ENCODE measurements at places on chromosomes 1 and 21.

- no peak for DNase-seq
Measured at GRCh38 chr1:32989160-32990050, 24.8 kb upstream of the RNF19B start.

GRCh38 chr1:203990118-203990517 is 82.8 kb upstream of the SOX13 start:
- DNase-seq: no peak

GRCh38 chr1:164510435-164510834 is 48.5 kb upstream of the PBX1 start:
- DNase-seq: no peak

DNA sequence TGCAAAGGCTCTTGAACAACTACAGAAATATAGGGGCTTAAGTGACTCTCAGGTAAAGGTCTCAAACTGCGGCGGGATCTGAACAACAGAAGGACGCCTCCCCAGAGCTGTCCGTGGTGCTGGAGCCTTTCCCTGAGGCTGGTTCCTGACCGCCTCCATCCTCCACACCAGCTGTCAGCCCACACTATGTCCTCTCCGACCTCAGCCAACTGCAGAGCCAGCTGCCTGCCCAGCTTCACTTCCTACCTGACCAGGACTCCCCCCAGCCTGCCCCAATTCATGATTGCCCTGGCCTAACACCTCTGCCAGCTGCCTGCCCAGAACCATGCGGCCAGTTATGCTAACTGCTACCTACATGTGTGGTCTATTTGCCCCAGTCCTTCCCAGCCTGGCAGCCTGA is 63.6 kb upstream of the ZC3H12A start:
- DNase-seq: no peak

GRCh38 chr1:205692423-205692822 is 12.1 kb upstream of the SLC45A3 start:
- DNase-seq: no peak

DNA sequence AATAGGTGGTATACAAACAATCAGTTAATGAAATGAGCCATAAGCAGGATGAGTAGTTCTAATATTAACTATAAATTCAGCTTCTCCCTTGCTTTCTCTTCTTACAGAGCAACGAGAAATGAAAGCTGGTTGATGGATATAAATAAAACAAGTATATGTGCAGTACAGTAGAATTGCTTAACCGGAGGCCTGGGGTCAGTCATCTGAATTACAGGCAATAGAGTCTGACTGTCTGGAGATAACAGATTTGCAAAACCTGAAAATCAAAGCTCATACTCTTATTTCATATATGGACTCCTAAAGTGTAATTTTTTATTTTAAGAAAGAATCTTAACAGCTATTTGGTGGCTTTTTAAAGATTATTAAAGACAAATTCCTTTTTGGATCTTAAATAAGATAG is 43.1 kb upstream of the SGIP1 start:
- no peak for DNase-seq

GRCh38 chr1:7229186-7229585 is 443.9 kb downstream of the CAMTA1 start:
- DNase-seq: no peak

GRCh38 chr1:17350928-17351446 is 21.0 kb upstream of the PADI6 start:
- no peak for DNase-seq

GRCh38 chr1:157622471-157622870 is 24.6 kb upstream of the FCRL4 start:
- DNase-seq: no peak

DNA sequence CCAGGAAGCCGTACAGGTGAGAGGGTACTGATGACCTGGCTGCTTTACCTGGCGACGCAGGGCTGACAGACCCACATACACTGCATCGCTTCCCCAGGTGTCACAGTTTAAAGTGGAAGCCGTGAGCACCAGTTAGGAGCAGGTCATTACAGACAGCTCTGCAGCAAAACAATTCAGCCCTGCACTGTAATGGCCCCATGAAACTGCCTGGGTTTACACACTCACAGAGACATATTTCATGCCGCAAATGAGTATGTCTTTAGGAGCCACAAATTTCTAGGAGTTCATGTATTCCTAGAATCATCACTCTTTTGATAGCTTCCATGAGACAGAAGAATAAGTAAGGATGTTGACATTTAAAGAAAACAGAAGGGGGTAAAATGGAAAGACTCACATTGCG is 723.1 kb downstream of the MATN1 start:
- no peak for DNase-seq

DNA sequence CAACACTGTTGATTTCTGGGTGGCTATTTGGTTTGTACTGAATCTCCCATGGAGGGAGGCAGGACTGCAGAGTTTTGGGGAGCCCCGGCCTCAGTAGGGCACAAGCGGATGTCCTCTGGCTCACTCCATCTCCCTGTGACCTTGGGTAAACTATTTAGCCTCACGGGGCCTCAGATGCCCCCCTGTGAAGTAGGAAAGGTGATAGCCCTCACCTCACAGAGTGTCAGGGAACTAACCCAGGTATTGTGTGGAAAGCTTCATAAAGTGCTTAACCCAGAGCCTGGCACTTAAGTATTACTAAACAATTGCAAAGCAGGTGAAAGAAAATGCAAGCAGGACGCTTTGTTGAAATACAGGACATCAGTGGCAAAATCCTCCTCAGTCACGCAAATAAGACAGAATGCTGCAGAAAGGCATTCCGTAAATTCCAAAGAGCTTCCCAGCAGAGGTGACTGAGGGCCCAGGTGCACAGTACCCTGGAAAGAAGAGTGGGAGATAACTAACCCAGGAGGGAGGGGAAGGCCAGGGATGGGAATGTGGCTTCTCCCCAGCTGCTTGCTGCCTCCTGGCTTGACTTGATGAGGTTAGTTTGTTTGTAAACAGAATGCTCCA is 436.3 kb downstream of the PRDM2 start:
- no peak for DNase-seq

DNA sequence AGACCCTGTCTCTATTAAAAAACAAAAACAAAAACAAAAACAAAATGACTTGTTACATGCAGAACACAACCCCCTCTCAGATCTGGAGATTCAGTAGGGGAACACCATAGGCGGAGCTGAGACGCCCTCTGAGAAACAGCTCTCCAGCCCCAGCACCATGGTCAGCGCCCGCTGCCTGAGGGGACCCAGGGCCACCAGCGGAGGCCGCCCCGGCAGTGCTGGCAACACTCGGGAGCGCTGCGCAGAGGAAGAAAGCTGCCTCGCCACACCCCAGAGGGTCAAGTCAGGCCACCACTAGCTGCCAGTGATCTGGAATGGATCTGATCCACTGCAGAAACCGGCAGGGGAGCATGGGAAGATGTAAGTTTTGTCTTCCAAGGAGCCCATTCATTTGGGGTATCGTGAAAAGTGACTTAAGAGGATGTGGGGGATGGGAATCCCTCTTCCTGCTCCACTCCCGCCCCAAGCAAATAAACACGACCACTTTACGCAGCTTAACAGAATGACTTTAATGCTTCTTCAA is 3.1 kb downstream of the ACTA1 start:
- DNase-seq: no peak

- no peak for DNase-seq
Measured at GRCh38 chr1:175054736-175055135, 12.9 kb upstream of the TNN start.

All from stimulated activated CD4-positive, alpha-beta T cell treated with anti-CD3 and anti-CD28 coated beads, Interleukin-1b, Interleukin-23, amount 100 ng/mL, for 1 hour (primary cell).